Activated T-helper 17 cell treated with anti-CD3 and anti-CD28 coated beads, Interleukin-2, amount 50 U/mL, for 72 hours (primary cell): ENCODE measurements at places on chromosomes 3 and 15. TPM values are rescaled to one million over a fixed set of nuclear protein-coding genes. Genes with fewer than 3 reads are reported as not detected.

DNA sequence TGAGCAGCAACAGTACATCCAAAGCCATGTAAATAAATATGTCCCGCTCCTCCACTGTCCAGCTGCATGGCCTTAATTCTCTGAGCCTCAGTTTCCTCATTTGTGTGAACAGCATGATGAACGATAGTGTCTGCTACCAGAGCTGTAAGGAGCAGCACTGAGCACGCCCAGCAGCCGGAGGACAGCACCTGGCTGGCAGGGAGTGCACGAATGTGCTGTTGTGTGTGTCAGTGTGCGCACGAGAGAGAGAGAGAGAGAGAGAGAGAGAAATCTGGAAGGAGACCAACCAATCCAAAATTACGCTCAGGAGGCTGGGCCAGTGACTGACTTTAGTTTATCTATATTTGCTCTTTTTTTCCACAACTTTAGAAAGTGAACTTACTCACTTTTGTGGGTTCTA, 26.6 kb upstream of the PLXNA1 start:
- no peaks in the 10 kb centered on the region for H3K27me3 ChIP-seq
- no peak for ATAC-seq
- H3K4me1 ChIP-seq: no peaks in the 10 kb centered on the region
- H3K4me3 ChIP-seq: no peak overlapping the region
- no peaks in the 10 kb centered on the region for H3K36me3 ChIP-seq

GRCh38 chr15:94414916-94415315, 183.6 kb downstream of the MCTP2 start:
- no peaks in the 10 kb centered on the region for H3K4me1 ChIP-seq
- ATAC-seq: no peak
- no peak overlapping the region for H3K27ac ChIP-seq
- H3K4me3 ChIP-seq: no peak overlapping the region
- peaks cover 16% of the 10 kb centered on the region for H3K36me3 ChIP-seq

- no peaks in the 10 kb centered on the region for H3K4me1 ChIP-seq
- no peaks in the 10 kb centered on the region for H3K36me3 ChIP-seq
- no peak for ATAC-seq
- no peaks in the 10 kb centered on the region for H3K27me3 ChIP-seq
- H3K4me3 ChIP-seq: no peak overlapping the region
Observed at GRCh38 chr15:36008719-36009118, 462.8 kb upstream of the DPH6 start.

DNA sequence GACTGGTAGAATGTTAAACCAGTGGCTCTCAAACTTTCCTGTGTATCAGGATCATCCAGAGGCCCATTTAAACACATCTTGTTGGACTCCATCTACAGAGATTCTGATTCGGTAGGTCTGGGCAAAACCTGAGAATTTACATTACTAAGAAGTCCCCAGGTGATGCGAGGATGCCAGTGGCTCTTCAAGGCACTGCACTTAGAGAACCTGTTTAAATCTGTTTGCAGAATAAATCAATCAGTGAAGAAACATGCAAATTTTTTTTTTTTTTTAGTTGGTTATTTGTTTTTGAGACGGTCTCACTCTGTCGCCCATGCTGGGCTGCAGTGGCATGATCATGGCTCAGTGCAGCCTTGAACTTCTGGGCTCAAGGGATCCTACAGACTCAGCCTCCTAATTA, 117.7 kb upstream of the WNT5A start:
- no peak overlapping the region for H3K4me3 ChIP-seq
- no peaks in the 10 kb centered on the region for H3K4me1 ChIP-seq
- peaks cover 4% of the 10 kb centered on the region for H3K27me3 ChIP-seq
- H3K36me3 ChIP-seq: no peaks in the 10 kb centered on the region

- H3K4me1 ChIP-seq: no peaks in the 10 kb centered on the region
- H3K36me3 ChIP-seq: no peaks in the 10 kb centered on the region
- no peak for ATAC-seq
- no peak overlapping the region for H3K4me3 ChIP-seq
- no peak overlapping the region for H3K27ac ChIP-seq
Observed at GRCh38 chr3:176514297-176514696, 683.0 kb downstream of the TBL1XR1 start.

DNA sequence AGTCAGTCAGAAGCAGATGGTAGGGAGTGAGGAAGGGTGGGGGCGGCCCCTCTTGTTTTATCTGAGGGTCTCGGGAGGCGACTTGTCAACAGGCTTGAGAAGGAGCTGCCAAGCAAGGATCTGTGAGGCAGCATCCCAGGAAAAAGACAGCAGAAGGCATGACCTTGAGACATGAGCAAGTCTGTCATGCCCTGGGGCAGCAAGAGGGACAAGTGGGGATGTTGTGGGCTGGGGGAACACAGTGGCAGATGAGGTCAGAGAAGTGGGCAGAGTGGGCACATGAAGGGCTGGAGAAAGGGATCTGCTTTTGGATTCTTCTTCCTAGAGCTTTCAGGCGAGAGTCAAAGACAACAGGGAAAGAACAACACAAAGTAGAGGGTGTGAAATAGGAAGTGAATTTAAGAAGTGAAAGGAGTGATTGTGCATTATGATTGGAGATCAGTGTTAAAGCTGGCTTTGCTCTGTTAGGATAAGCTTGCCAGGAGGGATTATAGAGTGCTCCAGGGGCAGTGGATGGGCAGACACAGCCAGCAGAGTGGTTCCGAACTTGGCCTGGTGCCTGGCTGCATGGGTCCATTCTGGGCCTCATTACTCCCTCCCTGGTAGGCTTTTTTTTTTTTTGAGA, 73.3 kb downstream of the USP13 start:
- ATAC-seq: no peak
- H3K4me1 ChIP-seq: peaks cover 5% of the 10 kb centered on the region
- peaks cover 39% of the 10 kb centered on the region for H3K36me3 ChIP-seq
- H3K4me3 ChIP-seq: no peak overlapping the region

DNA sequence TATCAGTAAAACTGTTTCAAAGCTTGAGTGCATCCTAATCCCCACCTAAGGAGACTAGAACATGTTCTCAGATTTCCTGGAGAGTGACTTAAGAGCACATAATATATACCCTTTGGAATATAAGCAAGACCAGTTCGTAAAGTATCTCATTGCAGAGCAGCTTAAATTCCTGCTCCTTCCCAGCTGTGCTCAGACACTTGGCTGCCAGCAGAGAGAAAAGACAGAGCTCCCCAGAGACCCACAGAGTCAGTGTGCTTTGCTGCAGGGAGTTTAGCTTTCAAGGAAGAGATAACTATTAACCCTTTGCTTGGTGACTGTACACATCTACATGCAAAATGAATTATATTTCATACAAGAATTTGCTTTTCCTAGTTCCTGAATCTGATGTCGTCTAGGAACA, 338.1 kb upstream of the ARHGEF26 start:
- H3K27ac ChIP-seq: no peak overlapping the region
- H3K4me1 ChIP-seq: no peaks in the 10 kb centered on the region
- H3K27me3 ChIP-seq: peaks cover 7% of the 10 kb centered on the region

DNA sequence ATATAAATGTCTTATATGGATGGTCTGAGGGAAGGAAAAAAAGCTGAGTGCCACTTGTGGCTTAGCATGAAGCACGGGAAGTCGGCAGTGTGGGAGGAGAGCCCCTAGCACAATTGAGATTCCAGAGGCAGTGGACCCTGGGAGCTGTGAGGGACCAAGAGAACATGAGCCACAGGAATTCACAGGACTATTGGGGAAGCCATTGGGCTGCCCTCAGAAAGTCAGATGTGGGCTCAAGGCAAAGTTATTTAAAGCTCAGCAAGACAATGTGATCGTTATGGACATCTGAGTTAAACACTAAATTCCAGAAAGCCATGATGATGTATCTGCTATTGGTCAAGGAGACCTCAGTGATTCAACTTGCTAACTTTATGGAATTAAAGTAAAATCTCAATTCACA, 380.8 kb upstream of the IL12A start:
- no peak overlapping the region for H3K27ac ChIP-seq
- no peak overlapping the region for H3K4me3 ChIP-seq
- ATAC-seq: no peak
- no peaks in the 10 kb centered on the region for H3K27me3 ChIP-seq
- H3K4me1 ChIP-seq: no peaks in the 10 kb centered on the region
- no peaks in the 10 kb centered on the region for H3K36me3 ChIP-seq

DNA sequence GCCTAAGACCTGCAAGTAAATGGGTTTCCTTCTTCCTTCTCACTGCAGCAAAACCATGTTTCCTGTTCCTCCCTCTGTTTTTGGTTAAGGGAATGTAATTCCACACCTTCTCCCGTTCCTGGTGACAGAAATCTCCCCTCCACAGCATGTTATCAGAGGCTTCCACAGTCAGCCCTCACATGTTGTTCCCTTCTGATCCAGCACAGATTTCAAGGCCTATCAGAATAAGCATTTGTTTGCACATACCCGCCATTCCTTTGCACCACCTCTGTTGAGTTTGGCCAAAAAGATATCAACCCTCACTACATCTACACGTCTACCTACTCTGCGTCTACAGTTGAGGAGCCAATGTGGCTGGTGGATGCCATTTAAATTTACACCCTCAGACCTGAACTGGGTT, 113.9 kb upstream of the GRM7 start:
- no peak overlapping the region for H3K27ac ChIP-seq
- no peak for ATAC-seq
- H3K4me1 ChIP-seq: no peaks in the 10 kb centered on the region
- H3K27me3 ChIP-seq: no peaks in the 10 kb centered on the region
- H3K36me3 ChIP-seq: no peaks in the 10 kb centered on the region
- no peak overlapping the region for H3K4me3 ChIP-seq

GRCh38 chr3:175893566-175893965, 1034.4 kb downstream of the NAALADL2 start:
- ATAC-seq: no peak
- H3K4me1 ChIP-seq: no peaks in the 10 kb centered on the region
- H3K27me3 ChIP-seq: no peaks in the 10 kb centered on the region

DNA sequence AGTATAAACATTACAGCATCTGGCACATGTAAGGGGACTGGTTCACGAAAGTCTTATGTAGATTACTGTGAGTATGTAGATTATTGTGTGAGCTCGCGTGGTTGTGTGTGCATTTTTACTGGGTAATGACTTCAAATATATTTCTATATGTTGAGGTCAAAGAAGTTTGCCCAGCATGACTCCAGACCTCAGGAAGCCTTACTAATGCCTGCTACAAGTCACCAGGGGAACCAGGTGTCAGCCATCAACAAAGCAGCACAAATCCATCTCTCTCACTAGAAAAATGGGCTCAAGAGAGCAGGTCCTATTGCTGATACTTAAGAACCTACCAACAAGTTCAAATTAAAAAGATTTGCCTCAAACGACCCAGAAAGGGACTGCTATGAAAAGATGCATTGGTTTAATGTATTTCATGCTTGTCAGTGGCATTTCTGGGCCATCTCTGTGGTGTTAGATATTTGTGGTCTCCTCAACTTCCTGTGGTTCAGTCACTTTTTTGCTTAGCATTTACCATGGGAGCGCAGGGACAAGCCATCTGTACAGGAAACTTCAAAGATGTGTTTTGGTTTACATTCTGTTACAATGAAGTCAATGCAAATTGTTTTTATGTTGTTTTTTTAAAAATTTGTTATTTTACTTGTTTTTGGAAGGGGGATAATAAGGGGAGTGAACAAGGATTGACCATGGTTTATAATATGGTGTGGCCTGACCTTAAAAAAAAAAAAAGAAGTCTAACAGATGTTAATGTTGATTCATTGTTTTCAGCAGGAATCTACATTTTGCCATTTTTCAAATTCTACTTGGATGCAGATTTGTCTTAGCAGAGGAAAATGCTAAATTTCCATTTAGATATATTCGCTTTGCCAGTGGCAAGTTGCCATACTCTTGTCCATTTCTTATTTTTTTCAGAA, 172.1 kb upstream of the ADAMTS9 start:
- no peaks in the 10 kb centered on the region for H3K36me3 ChIP-seq
- no peaks in the 10 kb centered on the region for H3K4me1 ChIP-seq
- ATAC-seq: no peak

DNA sequence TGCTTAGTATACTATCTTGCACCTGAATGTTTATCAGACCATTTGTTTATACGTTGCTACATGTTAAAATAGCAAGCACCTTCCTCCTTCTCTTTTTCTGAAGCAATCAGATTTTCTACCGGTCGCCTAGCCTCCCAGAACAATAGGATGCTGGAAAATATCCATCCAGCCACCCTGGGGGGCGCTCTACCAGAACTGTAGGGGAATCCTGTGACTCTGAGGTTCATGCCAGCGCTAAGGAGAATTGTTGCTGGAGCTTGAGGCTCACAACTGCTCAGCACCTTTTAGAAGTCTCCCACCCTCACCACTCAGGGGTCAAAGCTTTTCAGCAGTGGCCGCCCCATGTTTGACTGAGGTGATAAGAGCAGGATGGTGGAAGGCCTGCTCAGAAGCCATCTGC, 27.5 kb downstream of the SQOR start:
- no peak for ATAC-seq
- no peaks in the 10 kb centered on the region for H3K27me3 ChIP-seq
- no peak overlapping the region for H3K4me3 ChIP-seq
- peaks cover 94% of the 10 kb centered on the region for H3K36me3 ChIP-seq
- no peak overlapping the region for H3K27ac ChIP-seq

DNA sequence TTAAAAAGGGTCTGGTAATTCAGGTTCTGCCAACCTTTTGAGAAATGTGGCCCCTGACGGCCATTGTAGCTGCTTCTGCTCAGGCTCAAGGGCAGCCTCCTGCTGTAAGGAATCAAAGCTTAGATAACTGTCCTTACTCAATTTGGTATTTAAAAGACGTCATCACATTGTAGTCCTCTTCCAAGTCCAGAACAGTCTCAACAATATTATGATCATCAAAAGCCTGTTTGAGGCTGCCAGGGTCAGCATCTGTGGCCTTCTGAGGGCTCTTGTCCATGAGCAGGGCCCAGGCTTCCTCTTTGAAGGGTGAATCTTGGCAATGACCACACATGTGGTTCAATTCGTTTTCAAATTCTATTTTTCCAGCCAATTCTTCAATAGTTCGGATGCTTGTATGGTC, 6.0 kb downstream of the C3orf62 start:
- no peak overlapping the region for H3K4me3 ChIP-seq
- H3K4me1 ChIP-seq: no peaks in the 10 kb centered on the region

- no peak for ATAC-seq
- no peaks in the 10 kb centered on the region for H3K27me3 ChIP-seq
- no peak overlapping the region for H3K4me3 ChIP-seq
- peaks cover 5% of the 10 kb centered on the region for H3K36me3 ChIP-seq
Observed at GRCh38 chr15:55990998-55991397, 2.4 kb downstream of the NEDD4 start.

DNA sequence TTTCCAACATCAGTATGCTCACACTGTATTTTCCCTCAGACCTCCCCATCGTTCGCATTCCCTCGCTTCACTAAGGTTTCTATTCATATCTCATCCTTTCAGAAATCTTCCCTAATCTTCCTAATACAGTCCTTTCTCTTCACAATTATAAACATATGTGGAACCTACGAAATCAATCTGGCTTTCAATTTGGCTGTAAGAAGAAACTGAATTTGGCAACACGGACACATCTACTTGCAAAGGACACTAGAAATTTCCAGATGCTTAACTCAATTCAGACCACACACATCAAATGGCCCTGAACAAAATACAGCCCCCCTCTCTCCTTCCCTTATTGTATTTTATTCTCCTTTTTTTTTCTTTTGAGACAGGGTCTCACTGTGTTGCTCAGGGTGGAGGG, 39.1 kb upstream of the TM4SF19 start:
- H3K4me3 ChIP-seq: no peak overlapping the region
- peaks cover 27% of the 10 kb centered on the region for H3K4me1 ChIP-seq
- H3K27me3 ChIP-seq: no peaks in the 10 kb centered on the region

The DNAH12 gene
- total RNA-seq: not detected

The CP gene
- total RNA-seq: not detected

The LAMB2 gene
- total RNA-seq: not detected

The HTR3E gene
- total RNA-seq: not detected

The ZNF654 gene
- total RNA-seq: 24.6 TPM

The DGKG gene
- total RNA-seq: 0.37 TPM

The LIPH gene
- total RNA-seq: 0.65 TPM

The TMEM212 gene
- total RNA-seq: not detected

The ATP1B3 gene
- 93.6 TPM for total RNA-seq

The TRAIP gene
- total RNA-seq: 24.5 TPM

The APOD gene
- not detected for total RNA-seq

The LMAN1L gene
- 1.6 TPM for total RNA-seq
